ENCODE measurements at places on chromosomes 5 and 9. TPM values are rescaled to one million over a fixed set of nuclear protein-coding genes. Genes with fewer than 3 reads are reported as not detected.

DNA sequence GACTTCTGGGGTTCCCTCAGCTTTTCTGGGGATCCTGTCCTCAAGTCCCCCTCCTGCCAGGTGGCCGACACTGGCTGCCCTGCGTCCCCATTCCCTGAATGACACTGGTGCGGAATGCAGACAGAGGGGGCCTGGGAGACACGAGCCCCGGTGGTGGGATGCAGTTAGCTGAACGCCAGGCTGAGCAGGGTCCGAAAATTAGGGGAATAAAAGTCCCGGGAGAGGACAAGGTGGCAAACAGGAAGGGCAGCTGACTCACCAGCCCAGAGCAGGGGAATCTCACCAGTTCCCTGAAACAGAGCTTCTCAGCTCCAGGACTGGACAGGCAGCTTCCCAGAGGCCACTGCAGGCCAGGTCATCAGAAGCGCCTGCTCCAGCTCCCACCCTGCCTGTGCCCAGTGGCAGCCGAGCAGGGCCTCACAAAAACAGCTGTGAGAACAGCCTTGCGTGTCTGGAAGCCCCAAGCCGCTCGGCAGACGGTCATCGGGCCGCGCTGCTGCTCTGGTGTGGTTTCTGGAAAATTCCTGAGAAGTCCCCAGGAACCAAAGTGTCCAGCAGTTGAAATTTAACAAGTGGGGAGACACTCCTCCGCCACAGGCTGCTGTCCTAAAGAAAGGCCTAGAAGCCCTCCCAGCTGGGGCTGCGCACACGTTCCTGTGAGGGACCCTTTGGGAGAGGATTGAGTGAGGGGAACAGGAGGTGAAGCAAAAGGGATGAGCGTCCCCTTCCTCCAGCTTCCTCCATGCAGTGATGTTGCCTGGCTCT is 47.6 kb upstream of the EXOC3 start:
- no peak for DNase-seq

DNA sequence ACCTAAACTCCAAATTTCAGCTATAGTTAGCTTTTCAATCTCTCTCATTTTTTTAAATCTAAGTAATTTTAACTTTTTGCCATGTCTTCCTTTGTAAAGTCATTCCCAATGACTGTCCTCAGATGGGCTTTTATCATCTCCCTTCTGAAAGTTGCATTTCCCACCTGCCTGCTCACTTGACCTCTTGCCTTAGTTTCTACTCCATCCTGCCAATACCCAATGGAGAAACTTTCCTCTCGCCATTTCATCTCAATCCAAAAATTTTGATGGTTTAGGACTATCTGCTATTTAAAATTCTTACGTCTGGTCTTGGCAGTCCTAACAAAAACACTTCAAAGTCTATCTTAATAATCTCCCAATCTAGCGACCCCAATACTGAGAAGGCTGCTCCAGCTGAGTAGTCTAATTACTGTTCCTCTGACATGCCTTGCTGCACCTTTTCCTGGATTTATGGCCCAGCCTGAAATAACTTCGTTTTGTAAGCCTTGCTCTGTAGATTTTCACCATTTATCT is 231.3 kb downstream of the PRR16 start:
- DNase-seq: no peak

DNA sequence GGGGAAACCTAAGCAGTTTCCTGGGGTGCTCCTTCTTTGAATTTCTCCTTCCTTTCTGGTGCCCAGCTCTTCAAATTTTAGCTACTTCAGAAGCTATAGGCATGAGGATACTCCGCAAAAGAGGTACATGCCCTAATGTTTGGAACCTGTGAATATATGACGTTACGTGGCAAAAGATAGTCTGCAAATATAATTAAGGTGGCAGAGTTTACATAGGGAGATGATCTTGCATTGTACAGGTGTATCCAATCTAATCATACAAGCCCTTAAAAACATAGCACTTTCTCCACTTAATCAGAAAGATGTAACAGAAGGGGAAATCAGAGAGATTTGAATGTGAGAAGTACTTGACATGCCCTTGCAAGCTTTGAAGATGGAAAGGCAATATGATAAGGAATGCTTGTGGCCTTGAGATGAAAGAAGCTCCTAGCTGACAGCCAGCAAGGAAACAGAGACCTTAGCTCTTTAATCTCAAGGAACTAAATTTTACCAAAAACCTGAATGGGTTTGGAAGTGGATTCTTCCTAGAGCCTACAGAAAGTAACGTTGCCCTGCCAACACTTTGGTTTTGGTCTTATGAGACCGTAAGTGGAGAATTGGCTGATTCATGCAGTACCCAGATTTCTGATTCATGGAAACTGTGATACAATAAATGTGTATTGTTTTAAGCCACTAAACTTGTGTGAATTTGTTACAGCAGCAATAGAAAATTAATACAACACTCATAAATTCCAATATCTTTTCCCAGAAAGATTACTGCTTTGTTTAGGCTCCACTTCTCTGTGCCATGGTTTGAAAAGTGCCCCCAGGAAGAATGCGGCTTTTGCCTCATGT is 268.4 kb downstream of the FAM170A start:
- peak; percentile 52 for DNase-seq

Gene HAUS6
- 21.2 TPM for total RNA-seq
